Upper lobe of left lung (tissue), 6 donors: ENCODE measurements at places on chromosomes 4 and X. TPM values are rescaled to one million over a fixed set of nuclear protein-coding genes. Genes with fewer than 3 reads are reported as not detected.

GRCh38 chrX:87634361-87634760 lies 116.8 kb downstream of the KLHL4 start:
- H3K4me1 ChIP-seq, result no peaks in the 10 kb centered on the region
- no peak for DNase-seq
- H3K27ac ChIP-seq, result no peak overlapping the region
- H3K27me3 ChIP-seq, result no peaks in the 10 kb centered on the region
- no peaks in the 10 kb centered on the region for H3K36me3 ChIP-seq
- no peak overlapping the region for H3K4me3 ChIP-seq

DNA sequence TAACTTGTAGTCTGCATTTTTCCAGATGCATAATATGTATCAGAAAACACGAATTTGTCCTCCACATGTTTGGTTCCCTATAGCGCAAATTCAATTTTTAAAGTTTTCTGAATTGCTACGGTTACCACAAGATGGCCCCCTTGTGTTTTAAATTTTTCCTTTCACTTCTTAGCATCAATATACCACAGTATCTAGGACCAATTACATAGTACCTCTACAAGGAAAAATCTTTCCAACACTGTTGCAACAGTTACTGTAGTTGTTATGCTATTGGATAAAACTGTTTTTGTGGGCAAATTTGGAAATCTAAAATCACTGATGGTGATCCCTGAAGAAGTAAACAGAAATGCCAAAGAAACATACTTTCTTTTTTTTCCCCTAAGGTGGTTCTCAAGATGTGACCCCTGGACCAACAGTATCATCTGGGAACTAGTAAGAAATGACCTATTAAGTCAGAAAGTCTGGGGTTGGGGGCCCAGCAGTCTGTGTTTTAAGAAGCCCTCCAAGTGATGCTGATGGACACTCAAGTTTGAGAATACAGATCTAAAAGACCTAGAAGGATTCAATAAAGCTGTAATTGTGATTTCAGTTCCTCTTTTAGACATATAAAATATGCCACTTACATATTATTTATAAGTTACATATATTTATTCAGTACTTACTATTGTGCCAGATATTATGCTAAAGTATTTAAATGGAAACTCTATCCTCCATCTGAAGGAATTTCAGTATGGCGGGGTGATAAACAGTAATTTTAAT lies 3.1 kb downstream of the ZGRF1 start:
- H3K4me3 ChIP-seq, result no peak overlapping the region
- no peaks in the 10 kb centered on the region for H3K27me3 ChIP-seq
- DNase-seq, result no peak
- peaks cover 13% of the 10 kb centered on the region for H3K4me1 ChIP-seq
- no peaks in the 10 kb centered on the region for H3K36me3 ChIP-seq
- no peak overlapping the region for H3K27ac ChIP-seq

DNA sequence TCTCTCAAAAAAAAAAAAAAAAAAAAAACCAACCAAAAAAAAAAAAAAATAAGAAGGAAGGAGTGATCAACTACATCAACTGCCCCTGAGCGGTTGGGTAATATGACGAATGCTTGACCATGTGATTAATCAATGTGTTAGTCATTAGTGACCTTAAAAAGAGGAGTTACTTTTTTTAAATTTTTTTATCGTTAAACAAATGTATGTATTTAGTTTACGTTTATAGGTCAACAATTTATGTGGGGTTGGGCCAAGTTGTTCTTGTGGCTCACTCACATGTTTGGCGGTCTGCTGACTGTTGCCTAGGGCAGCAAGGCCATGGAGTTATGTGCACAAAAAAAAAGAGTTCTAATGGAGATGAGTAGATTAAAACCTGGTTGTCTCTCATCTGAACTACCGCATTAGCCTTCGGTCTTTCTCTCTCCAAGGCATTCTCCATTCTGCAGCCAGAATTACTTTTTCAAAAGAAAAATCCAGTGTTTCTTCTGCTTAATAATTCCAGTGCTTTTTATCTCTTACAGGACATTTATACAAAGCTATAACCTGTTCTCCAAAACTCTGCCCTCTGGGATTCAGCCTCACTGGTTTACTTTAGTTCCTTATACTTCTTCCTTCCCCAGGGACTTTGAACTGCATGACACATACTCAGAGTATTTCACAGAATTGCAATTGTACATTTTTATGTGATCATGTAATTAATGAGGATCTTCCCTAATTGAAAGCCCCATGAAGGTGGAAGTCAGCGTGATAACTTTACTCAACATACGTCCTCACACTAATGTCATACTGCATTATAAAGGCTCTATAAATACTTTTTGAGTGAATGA lies 505.5 kb downstream of the ANKRD50 start:
- no peaks in the 10 kb centered on the region for H3K36me3 ChIP-seq
- H3K27me3 ChIP-seq, result no peaks in the 10 kb centered on the region
- no peak overlapping the region for H3K27ac ChIP-seq

- H3K4me1 ChIP-seq, result no peaks in the 10 kb centered on the region
- DNase-seq, result no peak
- no peaks in the 10 kb centered on the region for H3K36me3 ChIP-seq
- H3K4me3 ChIP-seq, result no peak overlapping the region
- H3K27ac ChIP-seq, result no peak overlapping the region
Measured at GRCh38 chr4:126794363-126794762, 838.4 kb upstream of the INTU start.

Gene PDCL2
- not detected for total RNA-seq

Gene DHX15
- total RNA-seq, result 83.8 TPM

Gene GAGE2A
- 0.71 TPM for total RNA-seq
